ENCODE measurements at places on chromosomes 1 and 21. TPM values are rescaled to one million over a fixed set of nuclear protein-coding genes. Genes with fewer than 3 reads are reported as not detected.

The PCP4L1 gene
- 1.2 TPM for polyA plus RNA-seq

The KLF17 gene
- 0.16 TPM for polyA plus RNA-seq

The CSMD2 gene
- 1.3 TPM for polyA plus RNA-seq

The CCDC30 gene
- polyA plus RNA-seq = 19.9 TPM

The THBS3 gene
- polyA plus RNA-seq = 42.1 TPM

The NBPF10 gene
- 4.3 TPM for polyA plus RNA-seq

The RAB42 gene
- 2.6 TPM for polyA plus RNA-seq

The LCE1D gene
- not detected for polyA plus RNA-seq

The CR1 gene
- polyA plus RNA-seq = 3.0 TPM

The RYR2 gene
- 2.4 TPM for polyA plus RNA-seq

The SPRR1A gene
- not detected for polyA plus RNA-seq

- no peak for DNase-seq
Measured at GRCh38 chr21:31644643-31645042, 14.8 kb upstream of the SOD1 start.

GRCh38 chr1:19815801-19816736, 986 bp upstream of the RNF186 start:
- no peak for DNase-seq

GRCh38 chr1:199817266-199817665, 210.2 kb upstream of the NR5A2 start:
- no peak for DNase-seq

- DNase-seq = no peak
Measured at GRCh38 chr1:55334160-55334559, 119.0 kb upstream of the USP24 start.

DNA sequence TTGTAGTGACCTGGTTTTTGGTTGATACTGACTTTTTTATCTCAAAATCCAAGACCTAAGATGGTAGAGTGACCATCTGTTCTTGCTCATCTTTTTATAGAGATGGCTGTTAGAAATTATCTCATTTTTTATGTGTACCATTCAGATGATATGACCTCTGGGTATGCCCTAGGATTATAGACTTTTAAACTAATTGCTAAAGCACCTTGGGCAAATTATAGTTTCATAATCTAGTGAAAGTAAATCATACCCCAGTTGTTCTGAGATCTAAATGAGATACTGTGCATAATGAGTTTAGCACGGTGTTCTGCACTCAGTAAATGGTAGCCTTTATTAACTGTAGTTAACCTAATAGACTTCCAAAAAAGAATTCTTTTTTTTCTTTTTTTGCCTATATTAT, 182.6 kb upstream of the L1TD1 start:
- DNase-seq = no peak

- no peak for DNase-seq
Measured at GRCh38 chr1:109191377-109191776, 22.3 kb upstream of the SARS1 start.

- DNase-seq = no peak
Measured at GRCh38 chr1:30476476-30476875, 246.9 kb downstream of the MATN1 start.

GRCh38 chr1:36513676-36514473, 31.2 kb upstream of the CSF3R start:
- DNase-seq = no peak

DNA sequence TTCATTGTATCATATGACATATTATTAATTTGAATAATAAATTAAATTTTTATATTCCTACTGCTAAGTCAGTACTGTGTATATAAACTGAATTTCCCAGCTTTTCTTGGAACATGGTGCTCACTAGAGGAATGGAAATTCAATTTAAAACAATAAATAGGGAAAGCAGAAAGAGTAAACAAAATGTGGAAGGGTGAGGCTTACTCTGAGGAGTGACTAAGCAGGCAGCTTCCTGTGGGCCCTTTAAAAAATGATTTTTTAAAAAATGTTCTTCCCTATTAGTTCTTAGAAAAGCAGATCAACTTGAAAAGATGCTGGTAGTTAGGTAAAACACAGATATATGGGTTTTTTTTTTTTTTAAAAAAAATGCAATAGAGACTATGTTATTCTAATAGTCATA, 49.5 kb upstream of the S1PR1 start:
- no peak for DNase-seq

GRCh38 chr1:183391863-183392262, 26.3 kb downstream of the NMNAT2 start:
- no peak for DNase-seq

- DNase-seq = no peak
Measured at GRCh38 chr1:227766015-227766634, 30.9 kb downstream of the SNAP47 start.

DNA sequence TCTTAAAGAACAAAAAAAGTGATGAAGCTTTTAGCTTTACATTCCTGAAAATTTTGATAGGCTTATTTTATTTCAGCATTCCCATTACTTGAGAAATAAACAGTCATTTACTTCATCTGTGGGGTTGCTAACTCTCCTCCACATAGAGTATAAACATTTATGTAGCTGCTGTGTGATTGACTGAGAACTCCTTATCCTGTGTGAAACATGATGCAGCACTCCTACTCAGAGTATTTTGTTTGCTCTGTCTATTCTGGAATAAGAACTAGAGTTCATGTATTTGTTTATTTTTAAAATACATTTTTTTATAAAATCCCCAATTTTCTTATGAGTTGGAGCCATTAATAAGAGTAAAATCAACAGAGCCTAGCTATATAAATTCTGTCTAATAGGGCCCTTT, 318.7 kb upstream of the SPAG17 start:
- no peak for DNase-seq

- DNase-seq = no peak
Measured at GRCh38 chr1:89310505-89310904, 37.8 kb upstream of the GBP5 start.

- DNase-seq = no peak
Measured at GRCh38 chr1:20413136-20413775, 72.8 kb downstream of the CAMK2N1 start.

DNA sequence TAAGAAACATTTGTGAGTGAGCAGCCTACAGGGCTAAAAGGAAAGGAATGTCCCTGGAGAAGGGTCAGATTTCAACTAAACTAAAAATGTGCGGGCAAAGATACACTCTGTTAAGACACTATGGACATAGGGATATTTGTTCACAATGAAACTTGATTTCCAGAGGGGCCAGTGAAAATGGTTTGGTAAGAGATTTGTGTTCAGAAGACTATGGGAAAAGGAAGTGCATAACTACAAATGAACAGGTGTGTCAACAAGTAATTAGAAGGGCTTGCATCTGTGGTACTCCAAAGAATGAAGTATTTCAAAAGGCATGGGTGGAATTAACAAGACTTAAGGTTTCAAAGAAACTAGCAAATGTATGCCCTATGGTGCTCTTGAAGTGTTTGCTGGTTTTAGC, 60.4 kb downstream of the NME7 start:
- DNase-seq = no peak

- no peak for DNase-seq
Measured at GRCh38 chr1:53314606-53315005, 13.3 kb downstream of the LRP8 start.

DNA sequence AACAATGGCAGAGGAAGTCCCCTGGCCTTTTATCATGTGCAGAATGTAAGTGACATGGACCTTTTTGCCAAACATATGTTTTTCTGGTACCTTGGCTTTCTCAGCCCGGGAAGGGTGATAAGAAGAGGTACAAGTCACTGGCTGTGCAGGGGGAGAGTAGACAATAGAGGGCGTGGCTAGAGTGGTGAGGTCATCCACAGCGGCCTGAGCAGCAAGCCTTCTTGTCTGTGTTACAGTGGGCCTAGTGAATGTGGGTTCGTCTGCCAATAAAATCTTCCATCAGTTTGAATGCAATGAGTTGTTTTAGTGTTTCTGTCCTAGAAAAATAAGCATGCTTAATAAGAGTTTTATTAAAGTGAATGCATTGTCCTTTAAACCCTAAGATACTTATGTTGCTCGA, 59.0 kb upstream of the PGD start:
- DNase-seq = no peak

DNA sequence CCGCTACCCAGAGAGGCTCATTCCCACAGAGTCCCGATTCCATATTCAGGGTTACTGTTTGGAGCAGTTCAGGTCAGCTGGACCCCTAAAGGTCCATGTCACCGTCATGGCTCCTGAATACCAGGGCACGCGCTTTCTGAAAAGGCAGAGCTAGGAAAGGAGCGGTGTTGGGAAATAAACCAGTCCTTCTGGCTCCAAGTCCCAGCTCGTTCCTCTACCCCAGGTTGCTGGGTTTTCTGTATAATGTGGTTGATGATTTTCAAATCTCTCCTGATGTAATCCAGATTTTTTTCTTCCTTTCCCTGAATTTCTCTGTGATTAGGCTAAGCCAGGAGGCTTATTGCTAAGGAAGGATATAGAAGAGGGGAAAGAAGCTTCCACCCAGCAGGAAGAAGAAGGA, 14.0 kb upstream of the PKP1 start:
- DNase-seq = no peak

All from left renal pelvis (tissue), 4 donors.